ENCODE measurements at places on chromosomes 7 and 10. TPM values are rescaled to one million over a fixed set of nuclear protein-coding genes. Genes with fewer than 3 reads are reported as not detected.

IL2RA gene
- 1.4 TPM for total RNA-seq

OR2A1 gene
- not detected for total RNA-seq

MRPL32 gene
- total RNA-seq: 41.2 TPM

GRCh38 chr7:10662982-10663884 is 310.4 kb upstream of the PHF14 start:
- no peak for ATAC-seq

DNA sequence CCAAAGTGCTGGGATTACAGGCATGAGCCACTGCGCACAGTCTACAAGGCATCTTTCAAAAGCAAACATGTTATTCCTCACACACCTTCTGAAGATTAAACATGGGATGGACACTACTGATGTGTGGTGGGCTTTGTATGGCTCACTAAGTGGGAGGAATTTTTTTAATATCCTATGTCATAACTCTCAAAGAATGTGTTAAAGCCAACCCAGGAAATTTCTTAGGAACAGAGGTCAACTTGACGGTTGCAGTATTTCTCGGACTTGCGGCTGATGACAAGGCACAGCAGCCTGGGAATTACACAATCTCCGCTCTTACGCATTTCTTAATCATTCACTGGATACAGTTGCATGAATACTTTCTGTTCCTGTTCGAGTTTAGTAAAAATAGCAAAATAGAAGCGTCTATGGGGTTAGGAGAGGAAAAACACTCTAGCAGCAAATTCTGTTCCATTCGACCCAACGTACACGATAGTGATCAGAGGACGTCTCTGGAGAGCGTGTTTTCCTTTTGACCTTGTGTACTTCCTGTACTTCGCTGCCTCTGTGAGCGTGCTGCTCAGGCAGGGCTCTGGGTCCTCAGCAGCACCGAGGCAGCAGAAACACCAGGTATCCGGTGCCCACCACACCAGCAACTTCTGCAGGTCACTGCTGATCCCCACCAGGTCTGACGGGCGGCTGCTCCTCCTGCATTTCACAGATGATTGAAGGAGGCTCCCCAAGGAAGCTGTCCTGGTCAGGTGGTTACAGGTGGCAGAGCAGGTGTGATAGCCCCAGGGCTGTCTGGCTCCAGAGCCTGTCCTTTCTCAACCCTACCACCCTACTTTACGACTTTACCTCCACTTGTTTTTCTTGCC is 26.4 kb upstream of the SRGN start:
- peak; percentile 68 for ATAC-seq

DNA sequence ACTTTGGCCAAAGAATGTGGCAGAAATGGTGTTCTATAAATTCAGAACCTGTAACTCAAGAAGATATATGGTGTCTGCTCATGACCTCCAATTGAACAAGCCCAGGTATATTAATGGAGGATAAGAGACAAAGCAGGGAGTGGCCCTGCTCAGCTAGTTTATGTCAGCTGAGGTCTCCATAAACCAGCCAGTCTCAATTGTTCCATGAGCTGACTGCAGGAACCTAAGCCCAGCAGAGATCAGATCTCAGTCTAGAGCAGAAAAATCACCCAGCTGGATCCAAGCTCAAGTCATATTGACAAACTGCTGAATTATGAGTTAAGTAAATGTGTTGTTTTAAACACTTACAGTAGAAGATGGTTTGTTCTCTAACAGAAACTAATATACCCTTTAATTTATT is 105.5 kb upstream of the SGCE start:
- ATAC-seq: no peak

DNA sequence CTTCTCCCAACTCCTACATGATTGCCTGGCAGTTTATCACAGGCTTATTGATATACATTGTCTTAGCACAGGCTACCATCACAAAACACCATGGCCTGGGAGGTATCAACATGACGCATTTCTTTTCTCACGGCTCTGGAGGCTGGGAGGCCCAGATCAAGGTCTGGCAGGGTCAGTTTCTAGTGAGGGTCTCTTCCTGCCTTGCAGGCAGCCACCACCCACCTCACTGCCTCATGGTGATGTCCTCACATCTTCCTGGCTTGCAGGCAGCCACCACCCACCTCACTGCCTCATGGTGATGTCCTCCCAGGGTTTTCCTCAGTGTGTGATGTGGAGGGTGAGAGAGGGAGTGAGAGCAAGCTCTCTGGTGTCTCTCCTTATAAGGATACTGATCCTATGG is 599.3 kb upstream of the MKI67 start:
- ATAC-seq: no peak

DNA sequence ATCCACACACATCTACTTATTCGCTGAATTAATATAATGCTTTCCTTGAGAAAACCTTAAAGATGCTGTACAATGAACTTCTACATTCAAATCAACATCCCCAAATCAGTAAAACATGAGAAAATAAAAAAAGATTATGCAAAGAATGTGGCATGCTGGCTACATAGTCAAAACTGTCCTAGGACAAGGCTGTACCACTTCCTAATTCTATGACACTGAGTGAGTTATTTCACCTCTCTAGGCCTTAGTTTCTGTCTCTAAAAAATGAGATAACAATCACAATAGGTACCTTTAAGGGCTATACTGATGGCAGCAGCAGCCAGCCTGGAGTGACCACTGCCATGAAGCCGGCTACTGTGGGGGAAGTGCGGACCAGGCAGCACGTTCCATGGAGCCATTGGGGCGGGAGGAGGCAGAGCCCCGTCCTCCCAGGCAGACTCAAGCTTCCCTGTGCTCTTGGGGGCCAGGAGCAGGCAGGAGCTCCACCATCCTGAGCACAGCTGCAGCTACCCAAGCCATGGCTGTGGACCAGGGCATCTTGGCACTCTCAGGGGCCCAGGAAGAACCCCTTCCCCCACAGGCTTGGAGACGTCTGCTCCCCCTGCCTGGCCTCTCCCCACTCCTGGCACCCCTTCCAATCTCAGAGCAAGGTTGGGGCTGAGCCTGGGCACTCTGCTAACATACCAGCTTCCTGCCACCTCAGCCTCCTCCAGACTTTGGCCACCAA is 110.2 kb downstream of the ELAPOR2 start:
- ATAC-seq: peak; percentile 39

- ATAC-seq: no peak
Observed at GRCh38 chr7:103569621-103570305, 123.8 kb upstream of the SLC26A5 start.
